Mesothelial cell of epicardium (in vitro differentiated cells): ENCODE measurements at places on chromosomes 1 and 21.
A peak's percentile ranks its signal among the peaks of the same experiment; 100 is the strongest.

- no peak for DNase-seq
- H3K4me3 ChIP-seq: no peak overlapping the region
- no peak overlapping the region for H3K27ac ChIP-seq
- peaks cover 7% of the 10 kb centered on the region for H3K4me1 ChIP-seq
- no peaks in the 10 kb centered on the region for H3K27me3 ChIP-seq
Observed at GRCh38 chr1:97137862-97138514, 416.4 kb downstream of the PTBP2 start.

GRCh38 chr1:47791879-47792608 lies 205.1 kb downstream of the TRABD2B start:
- no peak for DNase-seq
- H3K4me3 ChIP-seq: no peak overlapping the region
- H3K27ac ChIP-seq: no peak overlapping the region

DNA sequence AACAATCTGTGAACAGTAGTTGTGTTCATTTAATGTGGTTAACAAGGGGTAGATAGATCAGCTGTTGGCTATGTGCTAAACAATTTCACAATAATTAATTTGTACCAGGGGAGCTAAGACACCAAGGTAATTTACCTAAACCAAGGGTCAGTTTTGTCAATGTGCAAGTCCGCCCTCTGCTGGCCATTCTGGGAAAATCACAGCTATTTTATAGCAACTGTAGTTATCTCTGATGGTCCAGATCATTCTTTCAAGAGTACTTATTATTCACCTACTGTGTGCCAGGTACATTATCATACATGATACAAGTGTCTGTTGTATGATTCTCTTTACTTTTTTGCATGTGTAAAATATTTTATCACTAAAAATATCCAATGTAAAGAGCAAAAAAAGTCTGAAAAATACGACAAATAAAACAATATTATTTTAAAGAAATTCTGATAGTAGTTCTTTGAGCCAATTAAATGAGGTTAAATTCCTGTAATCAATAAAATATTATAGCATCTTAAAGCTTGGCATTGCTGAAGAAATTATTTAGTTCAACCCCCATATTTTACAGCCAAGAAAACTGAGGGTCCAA lies 312.3 kb upstream of the FAM78B start:
- no peaks in the 10 kb centered on the region for H3K36me3 ChIP-seq
- no peak for DNase-seq
- H3K27me3 ChIP-seq: peaks cover 35% of the 10 kb centered on the region
- H3K4me1 ChIP-seq: no peaks in the 10 kb centered on the region

DNA sequence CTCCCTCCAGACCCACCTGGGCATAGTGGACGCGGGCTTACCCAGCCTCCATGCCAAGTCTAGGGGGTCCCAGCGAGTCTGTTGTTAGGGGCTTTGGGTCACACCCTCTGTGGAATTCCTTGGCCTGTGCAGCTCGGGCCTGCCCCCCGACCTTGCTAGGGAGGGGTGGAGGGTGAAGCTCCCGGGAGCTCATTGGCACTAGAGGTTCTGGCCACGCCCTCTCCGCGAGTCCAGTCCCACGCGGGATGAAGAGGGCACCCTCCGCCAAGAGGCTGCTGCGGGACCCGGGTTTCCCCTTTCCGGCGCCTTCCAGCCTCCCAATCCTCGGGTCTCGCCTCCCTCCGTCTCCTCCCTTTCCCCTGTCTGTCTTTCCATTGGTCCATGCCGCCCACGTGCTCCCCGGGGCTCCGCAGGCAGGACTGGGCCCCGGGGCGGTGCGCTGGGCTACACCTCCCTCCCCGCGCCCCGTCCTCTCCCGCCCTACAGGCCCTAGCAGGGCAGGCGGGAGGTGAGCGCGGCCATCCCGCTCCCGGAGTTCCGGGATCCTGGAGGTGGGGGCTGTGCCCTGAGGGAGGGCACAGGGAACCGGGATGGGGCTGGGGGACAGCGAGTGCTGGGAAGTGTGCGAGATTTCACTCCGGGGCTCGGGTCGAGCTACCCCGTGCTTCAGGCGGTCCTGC lies 3.5 kb downstream of the RUSC1 start:
- H3K4me1 ChIP-seq: peaks cover 38% of the 10 kb centered on the region
- DNase-seq: peak; percentile 91
- no peaks in the 10 kb centered on the region for H3K27me3 ChIP-seq
- peaks cover 5% of the 10 kb centered on the region for H3K36me3 ChIP-seq
- H3K4me3 ChIP-seq: peak overlapping the region; percentile 89

DNA sequence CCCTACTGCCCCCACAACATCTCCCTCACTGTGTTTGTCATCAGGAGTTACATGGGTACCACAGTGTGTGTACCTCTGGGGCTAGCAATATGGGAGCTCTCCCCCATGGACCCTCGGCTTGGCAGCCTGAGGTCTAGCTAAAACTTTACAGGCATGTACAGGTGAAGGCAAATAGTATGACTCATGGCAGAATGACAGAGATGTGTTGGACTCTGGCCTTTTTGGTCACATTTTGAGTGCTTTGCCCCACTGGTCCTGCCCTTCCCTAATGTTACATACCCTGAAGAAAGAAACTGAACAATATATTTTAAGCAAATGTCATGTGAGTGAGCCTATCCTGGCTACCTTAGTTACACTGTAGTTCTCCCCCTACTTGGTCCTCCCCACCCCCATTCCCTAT lies 124.0 kb downstream of the NGF start:
- H3K27me3 ChIP-seq: no peaks in the 10 kb centered on the region
- no peak for DNase-seq
- H3K4me1 ChIP-seq: peaks cover 2% of the 10 kb centered on the region
- no peaks in the 10 kb centered on the region for H3K36me3 ChIP-seq

DNA sequence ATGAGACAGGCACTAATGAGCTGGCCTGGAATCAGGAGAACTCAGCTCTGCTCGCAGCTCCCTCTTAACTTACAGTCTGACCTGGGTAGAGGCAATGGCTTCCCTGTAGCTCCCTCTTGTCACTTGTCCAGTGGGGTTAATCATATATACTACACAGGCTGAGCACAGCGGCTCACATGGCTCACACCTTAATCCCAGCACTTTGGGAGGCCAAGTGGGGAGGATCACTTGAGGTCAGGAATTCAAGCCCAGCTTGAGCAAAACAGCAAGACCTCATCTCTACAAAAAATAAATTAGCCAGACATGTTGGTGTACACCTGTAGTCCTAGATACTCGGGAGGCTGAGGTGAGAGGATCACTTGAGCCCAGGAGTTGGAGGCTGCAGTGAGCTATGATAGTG lies 4.2 kb downstream of the S100A6 start:
- H3K4me1 ChIP-seq: peaks cover 36% of the 10 kb centered on the region
- H3K27ac ChIP-seq: no peak overlapping the region
- no peak overlapping the region for H3K4me3 ChIP-seq
- DNase-seq: no peak
- no peaks in the 10 kb centered on the region for H3K36me3 ChIP-seq

DNA sequence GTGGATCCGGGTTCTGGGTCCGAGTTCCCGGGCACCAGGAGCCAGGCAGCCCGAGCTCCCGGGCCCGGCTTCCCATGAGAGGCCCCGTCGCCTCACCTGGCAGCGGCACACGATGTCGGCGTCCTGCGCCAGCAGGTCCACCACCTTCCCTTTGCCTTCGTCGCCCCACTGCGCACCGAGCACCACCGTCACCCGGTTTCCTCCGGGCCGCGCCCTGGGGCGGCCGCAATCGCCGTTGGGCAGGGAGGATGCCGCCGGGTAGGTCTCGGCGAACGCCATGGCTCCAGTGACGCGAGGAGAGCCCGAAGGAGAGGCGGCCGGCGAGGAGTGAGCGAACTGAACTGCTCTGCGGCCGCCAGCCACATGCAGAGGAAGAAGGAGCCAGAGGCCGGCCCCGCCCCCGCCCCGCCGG lies at the start of gene ADSS2:
TSS of gene ADSS2 (minus strand) at position 371 of the 412 bp plus-strand sequence. CDS start at position 279, 92 bp downstream.
- DNase-seq: no peak
- H3K27ac ChIP-seq: peak within 1 kb of the TSS; percentile 92
- peak within 1 kb of the TSS; percentile 81 for H3K4me3 ChIP-seq
- H3K36me3 ChIP-seq: no peaks in the 10 kb centered on the region

DNA sequence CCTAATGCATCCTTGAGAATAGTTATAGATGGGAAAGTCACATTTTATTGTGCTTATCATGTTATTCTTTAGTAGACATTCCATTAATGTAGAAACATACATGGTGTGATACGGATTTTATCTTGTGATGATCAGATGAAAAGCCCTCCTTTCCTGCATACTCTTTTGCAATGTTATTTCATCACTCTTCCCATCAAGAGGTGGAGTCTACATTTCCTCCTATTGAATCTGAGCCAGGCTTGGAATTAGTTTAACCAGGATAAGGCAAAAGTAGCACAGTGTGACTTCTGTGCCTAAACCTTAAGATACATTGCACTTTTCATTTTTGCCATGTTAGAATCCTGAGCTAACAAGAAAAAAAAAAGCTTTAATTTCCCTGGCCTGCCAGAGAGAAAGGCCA lies 393.7 kb upstream of the ST6GALNAC5 start:
- no peaks in the 10 kb centered on the region for H3K27me3 ChIP-seq
- peaks cover 4% of the 10 kb centered on the region for H3K36me3 ChIP-seq
- no peaks in the 10 kb centered on the region for H3K4me1 ChIP-seq
- no peak overlapping the region for H3K27ac ChIP-seq

- peaks cover 9% of the 10 kb centered on the region for H3K4me1 ChIP-seq
- H3K27me3 ChIP-seq: peaks cover 63% of the 10 kb centered on the region
- no peaks in the 10 kb centered on the region for H3K36me3 ChIP-seq
Observed at GRCh38 chr1:235642943-235643371, 6.6 kb downstream of the GNG4 start.

GRCh38 chr1:6004412-6005123 lies 12.3 kb upstream of the NPHP4 start:
- no peak overlapping the region for H3K4me3 ChIP-seq
- no peak for DNase-seq
- H3K27ac ChIP-seq: no peak overlapping the region
- no peaks in the 10 kb centered on the region for H3K36me3 ChIP-seq
- peaks cover 8% of the 10 kb centered on the region for H3K27me3 ChIP-seq

DNA sequence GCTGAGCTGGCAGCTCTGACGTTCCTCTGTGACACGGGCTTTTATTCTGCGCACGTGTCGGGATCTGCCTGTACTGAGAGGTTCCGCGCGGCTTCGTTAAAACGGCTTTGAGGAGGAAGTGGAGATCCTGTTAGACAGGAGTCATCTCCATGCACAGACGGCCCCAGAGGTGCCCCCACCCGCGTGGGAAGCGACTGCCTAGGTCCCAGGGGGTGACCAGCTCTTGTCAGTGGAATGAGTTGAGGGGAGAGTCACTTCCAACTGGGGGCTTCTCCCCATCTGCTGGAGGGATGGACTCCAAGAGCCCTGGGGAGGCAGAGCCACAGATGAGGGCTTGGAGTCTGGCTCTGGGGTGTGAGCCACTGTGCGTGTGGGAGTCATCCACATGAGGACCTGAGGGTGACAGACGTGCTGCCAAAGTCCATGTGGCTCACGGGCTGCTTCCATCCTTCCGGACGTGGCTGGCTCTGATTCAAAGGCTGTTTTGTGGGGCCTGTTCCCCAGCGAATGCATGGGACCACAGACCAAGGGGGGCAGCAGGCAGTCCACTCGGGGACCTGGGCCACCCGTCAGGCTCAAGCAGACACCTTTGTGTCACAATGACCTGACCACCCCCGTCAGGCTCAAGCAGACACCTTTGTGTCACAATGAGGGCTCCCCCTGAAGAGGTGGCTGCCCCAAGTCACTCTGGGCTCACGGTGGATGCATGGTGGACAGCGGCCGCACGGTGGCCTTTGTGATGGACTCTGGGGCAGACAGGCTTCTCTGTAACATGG lies 26.8 kb downstream of the PTTG1IP start:
- H3K4me3 ChIP-seq: peak overlapping the region; percentile 56
- no peak for DNase-seq
- H3K27ac ChIP-seq: no peak overlapping the region
- H3K4me1 ChIP-seq: peaks cover 13% of the 10 kb centered on the region
- H3K36me3 ChIP-seq: peaks cover 8% of the 10 kb centered on the region

DNA sequence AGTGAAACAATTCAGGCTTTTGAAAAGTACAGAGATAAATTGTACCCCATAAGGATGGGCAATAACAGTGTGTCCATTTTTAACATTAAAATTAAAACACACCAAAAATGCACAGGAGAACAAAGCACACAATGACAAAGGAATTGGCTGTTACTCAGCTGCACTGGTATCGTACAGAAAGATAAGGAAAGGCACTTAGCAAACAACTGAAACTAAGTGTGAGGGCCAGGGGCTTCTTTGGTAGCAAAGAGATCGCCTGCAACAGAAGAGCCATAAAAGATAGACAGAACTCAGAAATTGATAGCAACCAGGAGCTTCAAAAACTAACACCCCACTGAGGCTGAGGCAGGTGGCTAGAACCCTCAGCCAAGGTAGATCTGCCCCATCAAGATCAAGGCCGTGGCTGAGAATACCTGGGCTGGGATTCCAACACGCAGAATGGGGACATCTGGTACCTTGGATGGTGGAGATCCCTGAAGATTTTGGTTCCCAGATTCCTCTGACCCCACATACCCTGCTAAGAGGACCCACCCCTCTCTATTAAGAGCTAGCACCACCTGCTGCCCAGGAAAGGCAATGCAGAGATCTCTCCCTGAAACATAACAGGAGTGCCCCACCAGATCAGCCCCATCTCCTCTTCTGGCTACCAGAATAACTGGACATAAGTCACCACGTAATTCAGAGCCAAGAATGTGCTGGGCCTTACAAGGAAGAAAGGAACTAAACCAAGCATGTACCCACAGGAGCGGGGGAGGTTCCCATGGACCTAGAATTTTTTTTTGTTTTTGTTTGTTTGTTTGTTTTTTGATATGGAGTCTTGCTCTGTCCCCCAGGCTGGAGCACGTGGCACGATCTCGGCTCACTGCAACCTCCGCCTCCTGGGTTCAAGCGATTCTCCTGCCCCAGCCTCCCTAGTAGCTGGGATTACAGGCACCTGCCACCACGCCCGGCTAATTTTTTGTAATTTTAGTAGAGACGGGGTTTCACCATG lies 16.2 kb downstream of the PLEKHO1 start:
- H3K27ac ChIP-seq: peak overlapping the region; percentile 58
- peak; percentile 56 for DNase-seq
- no peaks in the 10 kb centered on the region for H3K27me3 ChIP-seq
- H3K4me3 ChIP-seq: no peak overlapping the region

DNA sequence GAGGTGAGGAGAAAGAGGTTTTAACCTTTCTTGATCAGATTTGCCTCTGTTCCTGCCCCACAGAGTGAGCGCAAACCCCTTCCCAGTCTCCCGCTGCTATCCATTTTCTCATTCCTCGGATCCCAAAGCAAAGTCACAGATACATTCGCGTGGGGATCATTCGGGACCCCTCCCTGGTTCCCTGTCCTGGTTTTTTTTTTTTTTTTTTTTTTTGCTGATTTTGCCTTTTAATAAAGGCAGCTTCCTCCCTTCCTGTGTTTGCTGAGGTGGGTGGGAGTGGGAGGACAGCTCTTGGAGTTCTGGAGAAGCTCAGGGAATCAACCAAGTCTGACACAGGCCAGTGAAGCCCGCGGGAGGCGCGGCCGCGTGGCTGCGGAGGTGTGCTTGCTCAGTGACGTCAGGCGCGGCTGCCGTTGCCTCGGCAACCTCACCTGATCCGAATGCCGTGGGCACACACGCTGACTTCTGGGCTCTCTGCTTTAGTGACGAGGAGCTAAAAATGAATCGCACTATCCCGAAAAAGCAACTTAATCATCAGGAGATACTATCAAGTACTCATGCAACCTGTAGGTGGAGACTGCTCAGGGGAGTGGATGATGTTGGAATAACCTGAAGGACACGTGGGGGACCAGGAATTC lies 106.4 kb downstream of the TBX19 start:
- peaks cover 4% of the 10 kb centered on the region for H3K27me3 ChIP-seq
- peak overlapping the region; percentile 87 for H3K27ac ChIP-seq
- H3K36me3 ChIP-seq: no peaks in the 10 kb centered on the region
- H3K4me3 ChIP-seq: peak overlapping the region; percentile 66
- DNase-seq: peak; percentile 47

- DNase-seq: no peak
- H3K4me1 ChIP-seq: peaks cover 35% of the 10 kb centered on the region
- no peaks in the 10 kb centered on the region for H3K36me3 ChIP-seq
- H3K4me3 ChIP-seq: no peak overlapping the region
- no peaks in the 10 kb centered on the region for H3K27me3 ChIP-seq
Observed at GRCh38 chr1:58933599-58933926, 149.7 kb upstream of the JUN start.
